ENCODE measurements at places on chromosomes 1 and 21. TPM values are rescaled to one million over a fixed set of nuclear protein-coding genes. Genes with fewer than 3 reads are reported as not detected.

The AMY2B gene
- total RNA-seq: 3.6 TPM

The KRTAP19-3 gene
- not detected for total RNA-seq

The SLC39A1 gene
- 113 TPM for total RNA-seq

The GUCA2B gene
- not detected for total RNA-seq

The ZYG11A gene
- 0.77 TPM for total RNA-seq

The KIF17 gene
- total RNA-seq: 1.3 TPM

DNA sequence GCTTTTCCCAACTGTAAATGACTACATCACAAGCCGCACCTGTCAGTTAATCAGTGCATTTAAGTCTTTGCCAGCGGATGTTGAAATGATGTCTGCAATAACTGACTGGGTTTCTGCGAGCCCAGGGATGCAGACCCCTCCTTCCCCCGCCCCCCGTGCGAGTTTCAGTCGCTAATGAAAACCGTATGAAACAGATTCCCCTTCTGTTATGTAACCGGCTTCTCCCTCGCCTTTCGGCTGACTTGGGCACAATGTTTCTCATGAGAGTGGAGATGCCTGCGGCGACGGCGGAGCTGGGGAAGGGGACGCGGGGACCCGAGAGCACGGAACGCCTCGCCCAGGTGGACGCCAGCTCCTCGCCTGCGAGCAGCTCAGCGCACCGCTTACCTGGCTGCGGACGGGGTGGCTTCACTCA, 753 bp downstream of the KCNJ6 start:
- no peak for DNase-seq

DNA sequence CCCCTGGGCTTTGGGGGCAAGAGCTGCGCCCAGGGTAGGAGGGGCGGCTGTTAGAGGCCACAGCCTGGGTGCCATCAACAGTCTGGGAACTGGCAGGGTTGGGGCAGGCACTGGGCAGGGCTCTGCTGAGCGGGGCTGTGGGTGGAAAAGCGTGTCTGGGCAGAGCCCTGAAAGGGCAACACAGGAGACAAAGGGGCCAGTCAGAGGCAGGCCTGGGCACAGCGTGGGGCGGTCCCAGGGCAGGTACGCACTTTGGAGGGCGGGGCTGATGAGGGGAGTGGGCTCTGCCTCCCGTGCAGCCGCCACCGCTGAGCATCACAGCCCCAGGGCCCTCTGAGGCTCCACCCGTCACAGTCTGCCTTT, 13.9 kb downstream of the CELSR2 start:
- DNase-seq: no peak

GRCh38 chr1:23217421-23218115, at the start of gene HTR1D:
TSS of gene HTR1D (minus strand) at chr1:23217502. CDS start at chr1:23194219, 23,283 bp downstream.
- no peak for DNase-seq

DNA sequence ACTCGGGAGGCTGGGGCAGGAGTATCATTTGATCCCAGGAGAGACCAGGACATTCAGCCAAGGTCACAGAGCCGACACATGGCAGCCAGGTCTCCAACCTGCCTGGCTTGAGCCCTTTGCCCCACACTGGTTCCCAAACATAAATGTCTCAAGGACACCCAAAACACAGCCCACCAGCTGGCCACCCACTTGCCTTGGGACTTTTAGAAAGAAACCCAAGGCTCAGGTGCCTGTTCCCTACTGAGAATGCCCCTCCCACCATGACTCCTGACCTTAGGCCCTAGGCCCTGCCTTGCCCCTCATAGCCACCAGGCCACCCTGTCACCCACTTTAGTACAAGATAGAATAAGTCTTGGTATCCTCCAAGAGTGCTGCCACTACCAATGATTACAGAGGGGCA, 41.9 kb upstream of the LRP8 start:
- DNase-seq: no peak

GRCh38 chr1:52253421-52253820, 111.5 kb downstream of the ZFYVE9 start:
- no peak for DNase-seq

DNA sequence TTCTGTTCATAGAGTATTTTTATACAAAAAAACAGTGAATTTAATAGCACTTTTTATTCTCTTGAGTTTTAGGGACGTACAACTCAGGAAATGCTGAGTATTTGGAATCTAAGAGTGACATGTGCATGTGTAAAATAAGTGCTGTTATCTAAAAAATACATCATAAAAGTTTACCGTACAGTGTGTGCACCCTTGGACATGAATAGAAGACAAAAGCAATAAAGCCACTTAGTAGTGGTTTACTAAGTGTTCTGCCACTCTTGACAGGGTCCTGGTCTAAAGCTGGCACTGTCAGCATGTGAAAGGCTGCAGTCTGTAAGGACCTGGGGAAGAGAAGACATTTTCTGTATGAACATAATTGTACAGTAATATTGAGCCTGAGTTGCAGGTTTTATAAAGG, 51.0 kb downstream of the LAMC1 start:
- DNase-seq: no peak

- DNase-seq: no peak
Measured at GRCh38 chr1:195960580-195960979, 647.7 kb downstream of the KCNT2 start.

- no peak for DNase-seq
Measured at GRCh38 chr1:62613325-62613727, 16.0 kb downstream of the ANGPTL3 start.

DNA sequence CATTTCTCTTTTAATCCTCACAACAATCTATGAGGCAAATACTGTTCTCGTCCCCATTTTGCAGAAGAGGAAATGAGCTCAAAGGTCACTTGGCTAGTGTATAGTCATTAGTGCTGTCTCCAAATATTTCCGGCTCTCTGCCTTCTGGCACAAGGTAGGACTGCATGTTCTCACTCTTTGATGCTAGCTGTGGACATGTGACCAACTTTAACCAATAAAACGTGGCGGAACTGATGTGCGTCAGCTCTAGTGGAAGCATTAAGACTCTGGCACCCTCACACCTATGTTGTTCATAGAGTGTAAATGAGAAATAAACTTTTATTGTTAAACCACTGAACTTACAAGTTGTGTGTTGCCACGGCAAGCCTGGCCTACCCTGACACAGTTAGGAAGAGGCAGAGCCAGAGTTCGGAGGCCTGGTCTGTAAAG, 5.0 kb upstream of the KIF21B start:
- peak; percentile 17 for DNase-seq

GRCh38 chr1:186828611-186829454, at the start of gene PLA2G4A:
TSS of gene PLA2G4A (plus strand) at chr1:186828949. CDS start at chr1:186854355, 25,406 bp downstream.
- DNase-seq: peak; percentile 82

- no peak for DNase-seq
Measured at GRCh38 chr1:111628153-111628552, 8.6 kb downstream of the RAP1A start.

GRCh38 chr1:80218112-80218511, 1211.6 kb upstream of the ADGRL4 start:
- DNase-seq: peak; percentile 75

DNA sequence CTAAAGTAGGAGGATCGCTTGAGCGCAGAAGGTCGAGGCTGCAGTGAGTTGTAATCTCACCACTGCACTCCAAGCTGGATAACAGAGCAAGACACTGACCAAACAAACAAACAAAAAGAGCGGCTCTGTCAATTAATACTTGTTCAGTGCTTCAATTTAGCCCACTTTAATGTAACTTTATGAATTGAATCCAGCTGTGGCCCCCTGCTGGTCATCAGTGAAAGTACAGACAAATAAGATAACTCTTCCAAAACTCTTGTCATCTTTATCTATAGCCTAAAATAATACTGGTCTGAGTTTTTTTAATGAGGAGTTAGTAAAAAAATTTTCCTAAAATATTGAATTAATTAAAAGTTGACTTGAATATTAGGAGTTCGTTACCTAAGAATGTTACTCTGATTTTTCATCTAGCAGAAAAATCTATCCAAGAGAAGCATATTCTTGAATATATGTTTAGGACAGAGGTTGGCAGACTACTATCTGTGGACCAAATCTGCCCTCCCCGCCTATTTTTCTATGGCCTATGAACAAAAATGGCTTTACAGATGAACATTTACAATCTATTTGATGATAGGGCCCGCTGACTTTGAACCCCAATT, 26.1 kb downstream of the ATP5PF start:
- DNase-seq: peak; percentile 31

DNA sequence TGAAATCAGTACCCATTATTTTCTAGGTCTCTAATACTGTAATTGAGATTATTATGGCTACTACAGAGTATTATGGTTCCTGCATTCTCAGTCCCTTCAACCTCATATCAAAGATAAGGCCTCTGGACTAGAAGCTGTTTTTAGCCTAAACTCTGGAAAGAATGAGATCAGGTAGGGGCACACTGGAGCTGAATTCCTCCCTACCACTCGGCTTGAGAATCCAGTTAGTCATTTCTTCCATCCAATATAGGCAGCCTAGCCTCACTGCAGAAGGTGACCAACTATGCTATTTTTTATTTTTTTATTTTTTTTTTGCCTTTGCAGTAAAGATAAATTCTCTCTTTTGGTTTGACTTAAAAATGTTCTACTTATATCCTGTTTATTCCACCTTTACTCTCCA, 8.0 kb upstream of the HAX1 start:
- DNase-seq: no peak

DNA sequence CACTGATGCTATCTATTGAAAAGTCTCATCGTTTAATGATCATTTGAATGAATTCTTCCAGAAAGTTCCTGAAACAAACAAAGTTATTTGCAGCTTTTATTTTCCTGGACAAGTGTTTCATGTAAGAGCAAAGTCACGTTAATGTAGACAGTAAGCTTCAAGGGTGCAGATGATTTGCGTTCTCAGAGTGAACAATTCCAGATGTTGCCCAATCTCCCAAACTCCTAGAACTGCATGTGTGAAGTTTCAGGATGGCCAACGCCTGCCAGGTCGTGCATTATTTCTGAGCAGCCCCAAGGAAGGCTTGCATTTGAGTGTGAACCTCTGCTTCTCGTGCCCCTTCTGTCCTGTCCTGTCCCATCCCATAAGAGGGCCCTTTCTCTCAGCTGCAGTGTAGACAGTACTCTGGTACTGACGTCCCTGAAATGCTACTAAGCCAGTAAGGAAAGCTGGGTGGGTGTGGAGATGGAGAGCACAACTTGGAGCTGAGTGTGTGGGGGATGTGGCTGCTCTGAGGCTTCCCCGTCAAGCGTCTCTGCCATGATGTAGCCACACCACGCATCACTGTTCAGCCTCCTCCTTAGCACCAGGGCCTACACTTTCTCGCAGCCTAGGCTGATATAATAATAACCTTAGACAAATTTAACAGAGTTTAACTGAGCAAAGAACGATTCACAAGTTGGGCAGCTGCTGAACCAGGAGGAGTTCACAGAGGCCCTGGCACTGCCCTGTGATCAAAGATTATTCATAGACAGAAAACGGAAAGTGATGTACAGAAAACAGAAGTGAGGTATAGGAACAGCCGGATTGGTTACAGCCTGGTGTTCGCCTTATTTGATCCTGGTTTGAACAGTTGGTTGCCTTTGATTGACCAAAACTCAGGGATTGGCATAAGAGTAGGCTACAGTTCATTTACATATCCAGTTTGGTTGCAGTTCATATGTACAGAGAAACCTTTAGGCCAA, 50.4 kb downstream of the RHOU start:
- DNase-seq: no peak

- peak; percentile 72 for DNase-seq
Measured at GRCh38 chr1:9874959-9875635, 35.0 kb downstream of the CTNNBIP1 start.

DNA sequence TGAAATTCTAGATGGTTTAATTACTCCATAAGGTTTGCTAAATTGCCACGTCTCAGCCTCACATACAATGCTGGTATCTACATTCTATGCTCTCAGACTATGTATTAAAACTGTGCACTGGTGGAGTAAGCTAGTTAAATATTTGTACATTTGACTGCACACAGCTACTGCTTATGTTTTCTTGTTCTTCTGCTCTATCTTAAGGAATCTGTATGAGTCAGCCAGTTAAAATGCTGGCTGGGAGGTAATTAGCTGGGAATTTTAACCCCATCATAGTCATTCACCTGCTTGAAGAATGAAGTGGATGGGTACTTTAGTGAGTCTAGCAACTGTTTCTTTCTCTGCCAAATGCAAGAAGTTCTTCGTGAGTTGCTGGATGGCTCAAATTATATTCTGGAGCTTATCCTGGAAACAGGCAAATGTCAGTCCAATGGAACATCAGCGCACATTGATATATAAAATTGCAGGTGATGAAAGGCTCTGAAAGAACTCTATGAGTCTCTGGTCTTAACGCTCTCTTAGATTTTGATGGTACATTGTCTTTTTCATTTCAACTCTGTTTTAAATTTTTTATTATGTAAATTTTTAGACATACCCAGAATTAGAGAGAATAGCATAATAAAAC, 83.4 kb downstream of the BACH1 start:
- DNase-seq: peak; percentile 31

- DNase-seq: peak; percentile 69
Measured at GRCh38 chr1:234631721-234632125, 21.7 kb upstream of the IRF2BP2 start.

DNA sequence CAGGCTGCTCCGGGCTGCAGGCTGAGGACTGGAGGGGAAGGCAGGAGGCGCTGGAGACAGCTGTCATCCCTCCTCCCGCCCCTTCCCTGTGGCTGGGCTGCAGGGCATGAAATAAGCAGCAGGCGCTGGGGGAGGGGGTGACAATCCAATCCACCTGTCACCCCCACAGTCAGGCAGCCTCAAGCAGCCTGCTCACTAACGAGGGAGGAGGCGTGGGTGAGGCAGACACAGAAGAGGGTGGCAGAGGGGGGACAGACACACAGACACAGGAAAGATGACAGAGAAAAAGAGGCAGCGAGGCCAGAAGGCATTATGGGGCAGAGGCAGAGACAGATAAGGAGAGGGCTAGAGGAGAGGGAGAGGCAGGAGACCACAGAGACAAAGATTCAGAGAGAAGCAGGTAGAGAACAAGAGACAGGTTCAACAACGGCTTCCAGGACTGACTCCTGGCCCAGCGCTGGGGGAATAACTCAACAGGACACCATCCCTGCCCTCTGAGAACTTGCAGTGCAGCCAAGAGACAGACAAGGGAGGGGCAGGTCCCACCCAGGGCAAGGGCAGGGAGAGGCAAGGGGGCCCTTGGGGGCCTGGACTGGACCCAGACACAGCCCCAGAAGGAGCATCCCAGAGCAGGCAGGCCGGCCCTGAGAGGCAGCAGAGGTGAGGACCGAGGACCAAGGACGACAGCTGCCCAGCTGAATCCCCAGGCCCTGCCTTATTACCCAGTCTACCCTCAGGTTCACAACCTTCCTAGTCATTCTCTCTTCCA, 11.2 kb downstream of the MEF2D start:
- DNase-seq: no peak

GRCh38 chr1:241932845-241933244, 24.7 kb upstream of the BECN2 start:
- no peak for DNase-seq

DNA sequence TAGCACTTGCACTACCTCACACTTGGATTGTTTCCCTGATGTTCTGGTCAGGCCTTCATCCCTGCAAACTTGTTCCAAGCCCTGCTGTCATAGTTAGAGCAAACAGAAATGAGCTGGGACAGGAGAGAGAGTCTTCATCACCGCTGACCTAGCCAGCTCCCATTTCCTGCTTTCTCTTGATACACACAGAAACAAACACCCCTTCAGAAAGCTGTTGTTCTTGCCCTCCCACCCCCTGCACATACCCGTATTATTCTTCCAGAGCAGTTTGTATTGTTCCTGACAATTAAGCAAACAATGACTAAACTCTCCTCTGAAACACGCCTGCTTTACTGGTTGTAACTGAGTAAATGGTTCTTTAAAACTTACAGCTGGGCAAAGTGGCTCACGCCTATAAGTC, 2.9 kb upstream of the SYT2 start:
- no peak for DNase-seq

Measured in fibroblast of lung (primary cell).